Kidney (tissue), 22 donors: ENCODE measurements at places on chromosomes 11 and 22. TPM values are rescaled to one million over a fixed set of nuclear protein-coding genes. Genes with fewer than 3 reads are reported as not detected.

- no peaks in the 10 kb centered on the region for H3K36me3 ChIP-seq
- H3K27me3 ChIP-seq, result no peaks in the 10 kb centered on the region
- H3K27ac ChIP-seq, result no peak overlapping the region
- no peaks in the 10 kb centered on the region for H3K4me1 ChIP-seq
- no peak overlapping the region for H3K4me3 ChIP-seq
- DNase-seq, result no peak
Observed at GRCh38 chr11:19789835-19790710, 77.4 kb downstream of the NAV2 start.

DNA sequence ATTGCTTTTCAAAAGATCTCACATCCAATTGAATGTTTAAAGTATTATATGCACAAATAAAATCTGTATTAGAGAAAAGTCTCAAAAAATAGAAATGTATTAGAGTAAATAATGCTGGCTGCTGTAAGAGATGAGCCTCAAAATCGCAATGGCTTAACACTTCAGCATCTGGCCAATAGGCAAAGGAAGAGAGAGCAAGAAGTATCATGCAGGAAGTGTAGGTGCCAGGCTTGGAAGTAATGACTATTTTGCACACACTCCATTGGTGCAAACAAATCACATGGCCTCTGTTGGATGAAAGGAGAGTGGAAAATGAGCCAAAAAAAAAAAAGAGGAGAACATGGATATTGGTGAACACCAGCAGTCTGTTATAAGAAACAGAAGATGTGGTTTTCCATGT lies 193.0 kb upstream of the E2F8 start:
- H3K27ac ChIP-seq, result no peak overlapping the region
- no peak for DNase-seq
- peaks cover 3% of the 10 kb centered on the region for H3K27me3 ChIP-seq
- H3K4me1 ChIP-seq, result no peaks in the 10 kb centered on the region
- no peaks in the 10 kb centered on the region for H3K36me3 ChIP-seq
- no peak overlapping the region for H3K4me3 ChIP-seq

Gene PANX3
- total RNA-seq, result not detected

DNA sequence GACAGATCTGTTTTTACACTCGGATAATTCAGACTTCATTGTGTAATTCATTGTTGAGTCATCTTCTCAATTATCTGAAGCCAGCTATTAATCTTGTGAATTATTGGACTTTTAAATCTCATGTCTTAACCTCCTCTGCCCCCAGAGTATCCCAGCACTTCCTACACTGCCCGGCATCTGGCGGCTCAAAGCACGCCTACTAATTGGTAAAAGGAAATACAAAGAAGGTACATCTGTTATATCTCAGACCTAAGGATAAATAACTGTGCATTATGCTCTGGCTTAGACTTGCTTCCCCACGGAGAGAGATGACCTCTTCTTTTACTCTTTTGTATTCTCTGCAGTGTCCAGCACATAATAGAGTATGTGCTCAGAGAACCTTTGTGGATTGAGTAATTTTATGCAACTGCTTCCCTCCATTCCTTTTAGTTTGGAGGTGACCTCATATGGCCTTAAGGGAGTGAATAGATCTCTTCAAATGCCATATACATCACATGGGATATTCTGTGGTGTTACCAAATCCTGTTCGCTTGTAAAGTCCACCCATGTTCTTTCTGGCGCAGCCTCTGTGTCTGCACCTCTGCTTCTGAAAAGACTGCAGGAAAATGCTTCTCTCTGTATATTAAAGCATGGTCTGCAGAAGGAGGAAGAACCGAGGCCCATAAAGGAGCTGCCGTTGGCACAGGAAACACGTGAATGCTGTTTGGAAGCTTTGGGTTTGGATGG lies 125.6 kb upstream of the SORL1-AS1 start:
- no peak overlapping the region for H3K27ac ChIP-seq
- no peaks in the 10 kb centered on the region for H3K36me3 ChIP-seq
- no peaks in the 10 kb centered on the region for H3K27me3 ChIP-seq
- no peak for DNase-seq
- peaks cover 8% of the 10 kb centered on the region for H3K4me1 ChIP-seq

DNA sequence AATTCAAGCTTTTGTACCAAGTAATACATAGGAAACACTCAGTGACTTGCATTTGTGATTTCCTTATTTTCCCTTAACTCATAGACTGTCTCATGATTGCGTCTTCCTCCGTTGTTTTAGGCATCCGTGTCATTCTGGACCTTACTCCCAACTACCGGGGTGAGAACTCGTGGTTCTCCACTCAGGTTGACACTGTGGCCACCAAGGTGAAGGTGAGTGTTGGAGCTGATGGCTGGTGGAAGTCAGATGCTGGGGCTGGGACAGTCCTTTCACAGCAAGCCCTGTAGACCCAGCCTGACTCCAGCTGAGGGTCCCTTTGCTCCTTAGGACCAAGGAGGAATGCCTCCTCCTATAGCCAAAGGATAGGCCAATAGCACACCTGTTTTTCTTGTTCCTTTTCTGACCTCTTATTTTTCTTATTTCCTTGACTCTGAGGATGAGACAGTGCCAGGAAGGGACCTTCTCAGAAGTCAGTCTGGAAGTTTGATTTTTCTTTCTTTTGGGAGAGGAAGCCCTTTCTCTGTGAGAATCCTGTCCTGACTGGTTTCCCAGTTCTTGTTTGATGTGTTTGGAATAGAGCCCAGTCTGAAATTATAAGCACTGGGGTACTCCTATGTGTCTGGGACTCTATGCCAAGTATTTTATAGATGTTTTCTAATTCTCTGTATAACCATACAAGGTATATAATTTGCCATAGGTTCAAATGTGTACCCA lies 2.2 kb downstream of the SLC3A2 start:
- peaks cover 38% of the 10 kb centered on the region for H3K36me3 ChIP-seq
- peak overlapping the region; percentile 97 for H3K27ac ChIP-seq
- peak overlapping the region; percentile 89 for H3K4me3 ChIP-seq
- H3K27me3 ChIP-seq, result no peaks in the 10 kb centered on the region
- no peak for DNase-seq
- H3K4me1 ChIP-seq, result peaks cover 5% of the 10 kb centered on the region

DNA sequence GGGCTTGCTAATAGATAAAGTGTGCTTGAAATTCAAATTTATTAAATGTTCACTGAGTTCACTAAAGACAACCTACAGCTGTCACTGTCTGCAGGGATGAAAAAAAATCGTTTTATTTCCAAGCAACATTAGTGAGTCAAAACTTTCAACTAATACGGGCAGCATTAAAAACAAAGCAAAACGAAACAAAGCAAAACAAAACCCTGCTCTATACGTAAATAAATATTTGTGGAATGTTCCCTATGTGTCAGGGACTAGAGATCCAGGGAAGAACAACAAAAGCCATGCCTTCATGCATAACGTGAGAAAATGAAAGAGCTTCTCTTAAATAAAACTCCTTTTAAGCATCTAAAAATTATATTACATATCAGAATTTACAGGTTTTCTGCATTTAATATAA lies 553 bp downstream of the NAALAD2 start:
- no peak overlapping the region for H3K27ac ChIP-seq
- H3K4me3 ChIP-seq, result peak overlapping the region; percentile 67
- DNase-seq, result no peak
- H3K27me3 ChIP-seq, result no peaks in the 10 kb centered on the region
- no peaks in the 10 kb centered on the region for H3K36me3 ChIP-seq

DNA sequence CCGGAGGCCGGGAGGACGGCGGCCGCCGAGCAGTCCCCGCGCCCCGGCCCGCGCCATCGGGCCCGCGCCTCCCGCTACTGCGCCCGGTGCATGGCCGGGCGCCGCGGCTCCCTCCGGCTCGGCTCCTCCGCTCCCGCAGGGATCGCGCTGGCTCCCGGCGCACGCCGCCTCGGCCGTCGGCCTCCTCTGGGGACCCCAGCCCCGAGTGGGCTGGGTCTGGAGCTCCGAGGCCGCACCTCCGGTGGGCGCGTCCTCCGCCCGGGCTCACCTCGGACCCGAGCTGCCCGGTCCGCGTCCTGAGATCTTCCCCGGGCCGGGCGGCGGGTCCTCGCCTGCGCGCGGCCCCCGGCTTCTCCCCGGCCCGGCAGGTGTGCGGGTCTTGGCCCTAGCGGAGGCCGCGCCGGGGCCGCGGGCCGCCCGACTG lies 251 bp downstream of the SHISA8 start:
- peak; percentile 35 for DNase-seq
- no peak overlapping the region for H3K27ac ChIP-seq
- no peak overlapping the region for H3K4me3 ChIP-seq
- H3K36me3 ChIP-seq, result no peaks in the 10 kb centered on the region
- H3K27me3 ChIP-seq, result peaks cover 31% of the 10 kb centered on the region

Gene ZNF215
- 6.4 TPM for total RNA-seq

- no peak for DNase-seq
- H3K4me1 ChIP-seq, result no peaks in the 10 kb centered on the region
- H3K4me3 ChIP-seq, result no peak overlapping the region
Observed at GRCh38 chr11:80598905-80599304, 1158.1 kb upstream of the TENM4 start.

DNA sequence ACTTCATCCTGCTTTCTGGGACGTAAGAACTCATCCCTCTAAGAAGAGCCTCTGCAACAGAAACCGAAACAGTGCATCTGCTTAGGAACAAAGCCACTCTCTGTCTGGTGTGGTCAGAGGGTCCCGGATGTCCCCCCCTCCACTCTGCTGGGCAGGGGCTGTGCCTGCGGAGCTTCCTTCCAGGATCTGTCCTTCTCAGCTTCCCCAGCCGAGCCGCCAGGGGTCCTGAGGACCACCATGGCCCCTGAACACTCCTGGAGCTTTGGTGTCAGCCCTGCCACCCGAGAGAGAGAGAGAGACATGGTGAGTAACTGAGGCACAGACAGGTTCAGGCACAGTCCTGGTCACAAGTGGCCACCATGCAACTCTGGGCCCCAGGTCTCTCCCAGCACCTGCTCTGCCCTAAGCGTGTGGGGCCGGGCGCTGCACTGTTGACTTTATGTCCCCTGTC lies 24.4 kb upstream of the MGAT3 start:
- peaks cover 5% of the 10 kb centered on the region for H3K36me3 ChIP-seq
- no peaks in the 10 kb centered on the region for H3K27me3 ChIP-seq
- peak overlapping the region; percentile 83 for H3K27ac ChIP-seq
- H3K4me1 ChIP-seq, result no peaks in the 10 kb centered on the region
